ENCODE measurements at places on chromosomes 12 and 14. TPM values are rescaled to one million over a fixed set of nuclear protein-coding genes. Genes with fewer than 3 reads are reported as not detected.
A peak's percentile ranks its signal among the peaks of the same experiment; 100 is the strongest.

The BMP4 gene
- polyA plus RNA-seq: 2.3 TPM

The INHBC gene
- polyA plus RNA-seq: 0.30 TPM

The TMEM260 gene
- polyA plus RNA-seq: 14.4 TPM

- H3K27me3 ChIP-seq: no peaks in the 10 kb centered on the region
- H3K36me3 ChIP-seq: no peaks in the 10 kb centered on the region
- no peak overlapping the region for H3K27ac ChIP-seq
- H3K4me1 ChIP-seq: no peaks in the 10 kb centered on the region
Observed at GRCh38 chr14:31934767-31935266, 142.3 kb upstream of the ARHGAP5 start.

GRCh38 chr12:25853316-25854095 lies 105.0 kb upstream of the RASSF8 start:
- no peak for DNase-seq
- H3K36me3 ChIP-seq: no peaks in the 10 kb centered on the region
- H3K27ac ChIP-seq: no peak overlapping the region
- no peak overlapping the region for H3K4me3 ChIP-seq

- no peak for DNase-seq
- H3K4me1 ChIP-seq: peaks cover 22% of the 10 kb centered on the region
- H3K36me3 ChIP-seq: no peaks in the 10 kb centered on the region
- H3K27ac ChIP-seq: peak overlapping the region; percentile 50
- H3K27me3 ChIP-seq: no peaks in the 10 kb centered on the region
Observed at GRCh38 chr12:2963154-2963759, 4.1 kb downstream of the TEAD4 start.

The RPS6KA5 gene
- 0.93 TPM for polyA plus RNA-seq

The TMTC1 gene
- 8.5 TPM for polyA plus RNA-seq

The CPNE6 gene
- polyA plus RNA-seq: 0.05 TPM

The SLC4A8 gene
- 8.6 TPM for polyA plus RNA-seq
